ENCODE measurements at places on chromosomes 1 and 21.

DNA sequence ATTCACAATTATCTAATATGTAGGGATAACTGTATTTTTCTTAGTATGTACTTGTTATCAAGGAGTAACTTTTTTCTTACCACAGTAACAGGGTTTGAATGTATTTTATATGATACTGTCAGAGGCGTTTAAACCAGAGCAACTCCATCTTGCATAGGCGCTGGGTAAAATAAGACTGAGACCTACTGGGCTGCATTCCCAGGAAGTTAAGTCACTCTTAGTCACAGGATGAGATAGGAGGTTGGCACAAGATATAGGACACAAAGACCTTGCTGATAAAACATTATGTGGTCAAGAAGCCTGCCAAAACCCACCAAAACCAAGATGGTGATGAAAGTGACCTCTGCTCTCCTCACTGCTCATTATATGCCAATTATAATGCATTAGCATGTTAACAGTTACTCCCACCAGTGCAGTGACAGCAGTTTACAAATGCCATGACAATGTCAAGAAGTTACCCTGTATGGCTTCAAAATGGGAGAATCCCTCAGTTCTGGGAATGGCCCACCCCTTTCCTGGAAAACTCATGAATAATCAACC is 64.8 kb downstream of the RPE65 start:
- DNase-seq: no peak

- no peak for DNase-seq
Measured at GRCh38 chr1:38608202-38608864, 251.2 kb downstream of the RRAGC start.

DNA sequence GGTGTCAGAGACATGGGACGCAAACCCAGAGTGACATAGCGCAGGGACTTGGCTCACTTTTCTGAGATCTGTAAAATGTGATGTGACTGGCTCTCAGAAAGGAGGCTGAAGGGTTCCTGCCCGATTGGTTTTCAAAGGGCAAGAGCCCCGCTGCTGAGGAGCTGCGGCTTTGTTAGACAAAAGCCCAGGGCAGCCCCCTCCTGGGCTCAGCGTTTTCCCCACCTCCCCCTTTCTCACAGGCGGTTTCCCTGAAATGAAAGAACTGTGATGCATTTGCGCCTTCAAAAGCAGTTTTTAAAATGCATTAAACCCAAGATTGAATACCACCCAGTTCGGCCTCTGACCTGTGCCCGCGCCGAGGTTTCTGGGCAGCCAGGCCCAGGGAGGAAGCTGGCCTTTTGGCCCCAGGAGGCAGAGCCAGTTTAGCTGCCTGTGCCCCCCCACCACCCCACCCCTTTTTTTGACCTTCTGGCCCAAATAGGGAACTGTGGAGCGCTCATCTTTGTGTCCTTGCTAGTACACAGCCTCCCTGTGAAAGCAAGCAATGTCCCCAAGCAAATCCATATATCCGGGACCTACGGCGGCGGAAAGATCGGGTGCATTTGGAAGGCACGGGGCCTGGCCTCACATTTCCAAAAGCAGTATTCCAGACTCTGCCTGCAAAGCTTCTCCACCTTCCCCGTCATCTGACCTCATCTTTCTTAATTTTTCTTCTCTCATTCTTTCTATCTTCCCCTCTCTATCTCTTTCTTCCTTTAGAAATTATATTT is 28.6 kb downstream of the CD247 start:
- DNase-seq: peak; percentile 42

DNA sequence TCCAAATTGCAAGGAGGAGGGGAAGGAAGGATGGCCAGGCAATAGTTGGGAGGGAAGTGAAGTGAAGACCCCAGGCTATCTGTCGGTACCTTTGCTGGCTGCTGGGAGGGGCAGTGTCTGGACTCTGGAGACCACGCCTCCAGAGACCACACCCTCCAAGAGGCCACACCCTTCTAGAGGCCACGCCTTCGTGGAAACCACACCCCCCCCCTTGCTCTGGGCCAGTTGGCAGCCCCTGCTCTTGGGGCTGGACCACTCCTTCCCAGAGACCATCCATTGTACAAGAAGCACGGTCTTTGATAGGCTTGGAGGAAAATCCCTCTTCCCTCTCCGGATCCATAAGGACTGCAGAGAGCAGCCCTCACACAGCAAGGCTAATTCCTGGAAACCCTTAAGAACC is 73.1 kb downstream of the RYR2 start:
- no peak for DNase-seq

DNA sequence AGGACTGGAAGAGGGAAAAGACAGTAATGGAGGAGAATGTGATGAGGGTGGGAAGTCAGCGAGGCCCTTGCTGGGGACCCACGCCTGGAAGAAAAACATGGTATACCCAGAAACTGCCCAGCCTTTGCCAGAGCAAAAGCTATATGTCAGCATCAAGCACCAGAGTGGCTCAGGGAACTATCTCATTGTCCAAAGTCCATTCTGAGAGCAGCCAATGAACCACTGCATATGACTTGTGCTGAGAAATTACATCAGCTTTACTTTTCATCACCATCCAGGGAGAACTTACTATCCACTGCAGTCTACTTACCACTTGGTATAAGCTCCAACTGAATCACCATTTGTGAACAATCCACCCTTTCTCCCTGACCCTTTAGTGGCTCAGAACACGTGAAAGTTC is 148.1 kb downstream of the TTLL7 start:
- DNase-seq: no peak

DNA sequence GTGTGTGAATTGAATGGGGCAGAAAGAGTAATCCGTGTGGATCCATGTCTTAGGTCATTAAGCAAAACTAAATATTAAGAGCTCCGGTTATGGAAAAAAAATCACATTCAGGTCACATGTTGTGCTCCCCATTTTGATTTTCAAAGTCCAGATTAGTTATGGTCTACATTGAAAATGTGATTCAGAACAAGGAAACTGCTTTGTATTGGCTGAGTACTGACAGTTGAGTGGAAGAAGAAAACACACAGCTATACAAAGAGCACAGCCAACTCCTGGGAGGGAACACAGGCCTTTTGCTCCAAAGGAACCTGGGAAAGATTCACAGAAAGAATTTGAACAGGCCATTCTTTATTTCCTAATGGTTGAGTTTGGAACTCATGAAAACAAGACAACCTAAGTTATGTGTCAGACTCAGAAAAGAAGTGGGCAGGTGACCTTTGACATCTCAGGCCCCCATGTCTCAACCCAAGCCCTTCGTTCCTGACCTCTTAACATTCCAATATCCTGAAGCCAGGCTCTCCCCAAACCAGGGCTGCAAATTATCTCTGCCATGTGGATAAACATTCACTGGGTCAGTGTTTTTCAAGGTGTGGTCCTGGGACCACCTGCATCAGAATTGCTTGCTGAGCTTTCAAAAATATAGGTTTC is 159.3 kb upstream of the LMO4 start:
- no peak for DNase-seq

- DNase-seq: no peak
Measured at GRCh38 chr1:165153182-165153581, 203.3 kb downstream of the LMX1A start.

DNA sequence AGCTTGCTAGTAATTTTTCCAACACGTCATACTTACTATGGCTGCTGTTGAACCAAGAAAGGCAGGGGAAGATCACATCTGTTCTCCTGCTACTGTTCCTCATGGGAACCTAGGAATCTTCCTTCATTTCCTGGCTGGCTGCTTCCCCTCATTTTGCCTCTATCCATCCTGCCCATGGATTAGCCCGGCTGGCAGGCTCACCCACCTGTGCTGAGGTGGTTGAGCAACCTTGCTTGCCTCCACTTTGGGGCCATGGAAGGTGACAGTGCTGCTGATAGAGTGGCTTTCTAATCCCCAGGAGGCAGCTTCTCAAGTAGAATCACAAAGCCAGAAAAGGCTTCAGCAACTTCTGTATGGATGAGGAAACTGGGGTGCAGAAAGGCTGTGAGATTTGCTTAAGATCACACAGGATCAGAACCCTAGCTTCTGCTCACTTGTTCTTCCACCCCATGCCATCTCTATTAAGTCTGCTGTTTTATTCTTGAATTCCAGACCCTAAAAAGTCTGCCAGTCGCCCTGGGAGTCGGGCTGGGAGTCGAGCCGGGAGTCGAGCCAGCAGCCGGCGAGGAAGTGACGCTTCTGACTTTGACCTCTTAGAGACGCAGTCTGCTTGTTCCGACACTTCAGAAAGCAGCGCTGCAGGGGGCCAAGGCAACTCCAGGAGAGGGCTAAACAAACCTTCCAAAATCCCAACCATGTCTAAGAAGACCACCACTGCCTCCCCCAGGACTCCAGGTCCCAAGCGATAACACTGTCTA is 6.2 kb upstream of the BMP8A start:
- no peak for DNase-seq

DNA sequence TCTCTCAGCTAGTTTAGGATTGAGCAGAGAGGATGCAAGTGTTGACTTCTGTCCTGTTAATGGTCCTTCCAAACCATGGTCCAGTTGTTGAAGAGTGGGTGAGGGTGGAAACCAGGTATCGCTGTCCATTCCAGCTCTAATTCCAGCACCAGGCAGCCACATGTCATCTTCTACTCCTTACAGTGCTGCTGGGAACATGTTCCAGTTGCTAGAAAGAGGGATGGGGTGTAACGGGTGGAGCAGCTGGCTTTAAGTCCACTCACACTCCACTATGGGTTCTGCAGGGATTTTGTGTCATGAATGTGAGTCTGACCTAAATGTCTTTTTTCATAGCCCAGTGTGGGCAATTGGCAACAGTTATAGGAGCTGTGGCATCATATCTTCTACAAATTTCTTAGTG is 25.2 kb downstream of the NOS1AP start:
- DNase-seq: no peak

- DNase-seq: no peak
Measured at GRCh38 chr21:35007348-35007747, 41.8 kb downstream of the RUNX1 start.

- peak; percentile 47 for DNase-seq
Measured at GRCh38 chr1:227939791-227940771, 7.7 kb downstream of the WNT9A start.

DNA sequence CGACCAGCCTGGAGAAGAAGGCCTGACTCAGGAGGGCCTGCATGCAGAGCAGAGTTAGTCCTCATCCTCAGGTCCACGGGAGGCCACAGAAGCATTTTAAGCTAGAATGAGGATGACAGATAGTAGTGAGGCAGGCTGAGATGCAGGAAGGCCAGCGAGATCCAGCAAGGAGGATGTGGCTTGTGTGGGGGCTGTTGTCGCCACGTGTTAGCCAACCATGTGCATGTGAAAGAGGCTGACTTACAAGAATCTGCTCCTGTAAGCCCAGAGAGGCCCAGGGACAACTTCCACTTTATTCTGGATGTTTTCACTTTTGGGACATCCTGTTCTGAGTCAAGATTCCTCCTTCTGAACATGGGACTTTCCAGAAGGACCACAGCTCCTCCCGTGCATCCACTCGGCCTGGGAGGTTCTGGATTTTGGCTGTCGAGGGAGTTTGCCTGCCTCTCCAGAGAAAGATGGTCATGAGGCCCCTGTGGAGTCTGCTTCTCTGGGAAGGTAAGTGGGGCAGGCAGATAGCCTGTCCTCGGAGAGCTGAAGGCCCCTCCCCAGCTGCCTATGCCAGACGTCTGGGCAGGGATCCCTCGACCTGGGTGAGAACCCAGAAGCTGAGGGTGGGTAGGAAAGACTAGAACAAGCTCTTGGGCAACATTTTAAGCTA is at the start of gene SLAMF8:
TSS of gene SLAMF8 (plus strand) at position 433 of the 661 bp plus-strand sequence. CDS start at position 459, 26 bp downstream.
- DNase-seq: peak; percentile 57

GRCh38 chr1:226979115-226979516 is 39.0 kb downstream of the COQ8A start:
- no peak for DNase-seq

GRCh38 chr1:6111571-6111970 is 65.9 kb downstream of the KCNAB2 start:
- DNase-seq: no peak

- DNase-seq: no peak
Measured at GRCh38 chr1:55720261-55720660, 505.1 kb upstream of the USP24 start.

DNA sequence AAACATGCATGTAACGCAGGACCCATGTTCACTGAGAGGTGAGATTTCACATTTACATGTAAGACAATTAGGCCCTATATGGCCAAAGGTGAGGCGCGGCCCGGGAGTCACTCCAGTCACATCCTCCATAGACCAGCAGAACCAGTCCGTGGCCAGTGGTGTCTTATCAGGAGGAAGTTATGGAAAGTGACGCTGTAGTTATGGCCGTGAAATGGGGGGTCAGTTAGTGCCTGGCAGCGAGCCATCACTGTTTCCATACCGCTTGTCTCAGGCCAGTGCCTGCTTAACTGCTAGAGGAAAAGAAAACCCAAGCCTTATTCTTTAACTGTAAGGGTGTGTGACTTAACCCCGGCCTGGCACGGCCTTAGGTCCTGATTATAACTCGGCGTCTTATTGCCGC is 6.1 kb downstream of the C1orf159 start:
- DNase-seq: no peak

DNA sequence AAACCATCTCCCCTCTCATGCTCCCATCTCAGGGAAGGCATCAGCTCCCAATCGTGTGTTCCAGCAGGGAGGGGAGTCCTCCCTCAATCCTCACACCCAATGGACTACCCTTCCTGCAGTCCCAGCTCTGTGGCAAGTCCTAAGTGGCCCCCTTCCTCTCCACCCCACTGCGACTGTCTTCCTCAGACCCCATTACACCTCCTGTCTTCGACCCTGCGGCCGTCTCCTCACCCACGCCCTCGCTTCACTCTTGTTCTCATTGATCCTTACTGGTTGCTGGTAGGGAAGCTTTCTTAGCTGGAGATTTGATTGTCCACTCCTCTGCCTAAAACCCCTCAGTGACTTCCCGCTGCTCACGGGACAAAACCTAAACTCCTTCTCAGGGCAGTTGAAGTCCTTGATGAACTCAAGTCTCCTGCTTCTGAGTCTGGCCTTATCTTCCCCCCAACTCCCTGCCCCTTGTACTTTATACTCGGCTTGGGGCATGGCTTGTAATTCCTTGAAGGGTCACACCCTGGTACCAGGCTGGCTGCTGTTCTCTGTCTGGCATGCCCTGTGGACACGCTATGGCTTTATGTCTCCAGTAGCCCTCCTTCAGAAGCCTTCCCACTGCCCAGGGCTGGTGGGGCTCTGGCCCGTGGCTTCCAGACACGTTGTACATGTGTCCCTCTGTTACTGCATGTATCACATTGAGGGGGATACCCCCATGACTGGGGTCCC is 2.3 kb upstream of the EPS8L3 start:
- no peak for DNase-seq

GRCh38 chr1:100178091-100178490 is at the start of gene LRRC39:
Gene LRRC39, minus strand, starts transcription at chr1:100178256. Its CDS starts 9,740 bp downstream, at chr1:100168516.
- DNase-seq: no peak

DNA sequence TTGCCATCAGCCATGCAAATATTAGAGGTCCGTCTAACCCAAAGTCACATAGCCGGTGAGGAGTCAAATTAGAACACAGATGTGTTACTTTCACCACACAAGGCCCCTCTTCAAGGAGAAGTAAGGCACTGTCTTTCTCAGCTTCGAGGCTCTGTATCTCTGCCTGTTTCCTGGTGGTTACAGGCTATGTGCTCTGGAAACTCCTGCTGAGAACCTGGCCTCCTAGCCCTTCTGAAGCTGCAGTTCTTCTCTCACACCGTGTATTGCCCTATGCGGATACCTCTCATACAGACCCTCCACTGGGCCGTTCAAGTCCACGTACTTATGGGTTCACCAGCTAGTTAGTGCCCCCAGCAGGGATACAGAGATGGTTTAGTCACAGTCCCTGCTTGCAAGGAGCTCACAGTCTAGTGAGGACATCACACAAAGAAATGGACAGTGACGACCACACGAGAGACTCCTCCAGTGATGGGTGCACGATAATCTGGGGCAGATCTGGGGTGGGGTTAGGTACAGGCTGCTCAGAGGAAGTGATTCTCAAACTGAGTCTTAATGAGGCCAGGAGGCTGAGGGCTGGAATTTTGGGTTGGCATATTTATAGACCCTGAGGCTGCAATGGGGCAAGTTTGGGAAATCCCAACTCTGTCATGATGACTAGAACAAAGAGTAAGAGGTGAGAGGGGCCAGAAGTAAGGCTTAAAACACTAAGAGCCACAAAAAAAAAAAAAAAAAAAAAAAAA is 22.8 kb upstream of the ELOA start:
- no peak for DNase-seq

Data from naive thymus-derived CD8-positive, alpha-beta T cell (primary cell).